ENCODE measurements at places on chromosomes 7 and 10. TPM values are rescaled to one million over a fixed set of nuclear protein-coding genes. Genes with fewer than 3 reads are reported as not detected.

Gene PPP1R3A
- polyA plus RNA-seq, result not detected

Gene CALHM3
- polyA plus RNA-seq, result not detected

Gene PDGFA
- 2.0 TPM for polyA plus RNA-seq

- DNase-seq, result no peak
These were observed 6.7 kb downstream of the PRKAG2 start for GRCh38 chr7:151869968-151870918.

GRCh38 chr10:78269060-78269459 lies 235.4 kb downstream of the RPS24 start:
- no peak for DNase-seq

DNA sequence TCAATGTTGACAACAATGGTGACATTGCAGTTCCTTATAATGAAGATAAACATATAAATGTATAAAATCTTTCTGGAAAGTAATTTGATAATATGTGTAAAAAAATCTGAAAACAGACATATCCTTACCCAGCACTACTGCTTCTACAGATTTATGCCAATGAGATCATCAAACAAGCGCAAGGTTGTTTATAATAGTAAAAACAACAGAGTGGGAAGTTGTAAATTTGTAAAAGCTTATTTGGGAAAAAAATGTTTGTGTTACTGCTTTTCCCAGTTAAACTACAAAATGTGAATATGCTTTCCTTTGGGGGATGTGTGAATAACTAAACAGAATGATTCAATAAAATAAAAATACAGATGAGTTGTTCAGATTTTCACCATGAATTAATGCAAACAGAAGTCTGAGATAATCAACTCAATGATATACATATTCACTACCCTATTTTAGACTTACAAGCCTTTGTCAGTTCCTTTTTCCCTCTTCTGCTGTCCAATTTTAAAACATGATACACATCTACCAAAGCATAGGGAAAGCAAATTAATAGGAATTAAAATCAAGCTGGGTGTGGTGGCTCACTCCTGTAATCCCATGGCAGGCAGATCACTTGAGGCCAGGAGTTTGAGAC lies 82.1 kb downstream of the USP6NL start:
- peak; percentile 6 for DNase-seq

DNA sequence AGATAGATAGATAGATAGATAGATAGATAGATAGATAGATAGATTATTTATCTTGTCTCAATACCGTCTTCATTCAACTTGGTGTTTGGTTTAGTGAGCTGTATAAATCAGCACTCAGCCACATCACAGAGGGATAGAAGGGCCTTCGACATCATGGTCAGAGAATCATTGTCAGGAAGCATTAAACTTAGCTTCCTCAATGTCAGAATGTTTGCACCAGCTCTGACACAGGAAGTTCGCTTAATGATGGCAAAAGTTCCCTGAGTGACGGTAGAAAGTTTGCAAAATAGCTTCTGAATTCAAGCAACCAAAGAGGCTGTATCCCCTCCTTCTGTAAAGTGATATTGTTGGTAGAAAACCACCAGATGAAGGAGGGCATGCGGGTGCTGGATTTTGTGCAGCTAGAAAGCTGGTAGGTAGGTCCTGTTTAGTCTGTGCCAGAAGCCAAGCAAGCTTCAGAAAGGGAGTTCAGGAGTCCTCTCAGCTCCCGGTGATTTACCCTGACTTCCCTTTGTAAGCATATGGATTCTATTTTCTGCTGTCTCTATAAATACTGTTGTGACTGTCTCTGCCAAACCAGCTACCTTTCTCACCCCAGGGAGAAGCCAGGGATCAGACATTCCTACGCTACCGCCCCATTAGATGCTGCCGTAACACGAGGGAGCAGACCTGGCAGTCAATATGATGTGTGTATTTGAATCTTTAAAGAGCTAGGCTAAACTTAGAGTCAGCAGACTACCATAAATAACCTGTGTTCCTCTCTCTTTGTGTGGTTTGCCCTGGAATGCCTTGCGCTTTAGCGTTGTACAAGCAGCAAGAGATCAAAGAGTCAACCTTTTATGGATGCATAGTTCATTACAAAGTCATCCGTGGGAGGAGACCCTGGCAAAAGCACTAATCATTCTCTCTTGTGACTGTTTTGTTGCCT lies 200.5 kb upstream of the KIAA1217 start:
- DNase-seq, result peak; percentile 98

DNA sequence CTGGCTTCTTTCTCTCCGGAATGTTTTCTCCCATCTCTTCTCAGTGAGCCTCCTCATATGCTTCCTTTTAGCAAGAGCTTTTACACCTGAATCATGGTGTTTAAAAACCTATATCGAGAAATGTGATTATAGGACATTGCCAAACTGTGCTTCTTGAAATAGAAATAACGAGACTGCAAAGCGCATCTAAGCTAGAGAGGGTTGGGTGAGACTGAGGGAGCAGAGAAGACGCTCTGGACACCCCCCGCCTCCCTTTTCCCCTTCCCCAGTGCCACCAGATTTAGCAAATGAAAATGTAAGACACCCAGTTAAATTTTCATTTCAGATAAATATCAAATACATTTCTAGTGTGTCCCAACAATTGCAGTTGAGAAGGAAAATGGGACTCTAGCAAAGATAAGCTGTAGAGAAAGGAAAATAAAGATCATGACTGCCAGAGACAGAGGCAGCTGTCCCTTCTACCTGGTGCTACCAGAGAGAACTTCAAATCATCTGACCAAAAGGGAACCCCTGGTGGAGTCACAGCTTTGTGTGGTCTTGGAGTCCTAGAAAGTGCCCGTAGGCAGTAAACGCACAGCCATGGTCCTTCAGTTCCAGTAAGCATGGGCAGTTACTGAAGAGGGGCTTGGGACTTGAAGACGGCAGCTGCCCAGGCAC lies 14.6 kb downstream of the GSDME start:
- DNase-seq, result no peak

DNA sequence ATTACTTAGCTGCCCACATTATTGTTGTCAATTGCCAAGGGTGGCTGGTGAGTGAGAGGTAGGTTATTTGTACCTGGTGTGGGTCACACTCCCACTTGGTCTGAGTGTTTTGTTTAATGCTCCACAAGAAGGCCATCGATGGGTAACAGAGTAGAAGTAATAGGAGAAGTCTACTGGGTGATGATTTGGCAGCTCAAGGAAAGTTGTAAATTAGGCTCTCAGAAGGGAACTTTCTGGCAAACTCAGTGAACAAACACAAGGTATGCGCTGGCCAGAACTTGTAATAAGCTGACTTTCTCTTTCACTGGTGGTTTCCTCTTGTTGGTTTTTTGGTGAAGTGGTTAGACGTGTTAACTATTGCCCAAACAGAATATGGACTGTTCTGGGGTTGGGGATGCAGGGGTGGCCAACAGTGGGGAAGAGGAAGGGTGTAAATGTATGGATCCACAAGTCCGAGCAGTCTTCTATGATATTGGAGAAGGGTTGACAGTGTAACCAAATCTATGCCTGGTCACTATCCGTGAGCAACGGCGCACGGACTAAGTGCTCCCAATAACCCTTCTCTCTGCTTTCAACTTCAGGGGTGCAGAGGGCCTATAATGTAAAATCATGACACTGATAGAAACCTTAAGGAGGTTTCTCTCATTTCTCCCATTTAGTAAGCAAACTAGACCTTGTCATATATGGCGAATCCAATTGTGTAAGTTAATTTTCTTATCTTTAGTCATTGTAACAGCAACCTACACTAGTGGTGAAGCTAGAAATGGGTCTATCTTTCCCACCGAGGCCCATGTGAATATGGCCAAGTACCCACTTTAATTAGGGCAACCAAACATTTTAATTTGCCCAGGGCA lies 212.8 kb downstream of the PTEN start:
- DNase-seq, result peak; percentile 17

DNA sequence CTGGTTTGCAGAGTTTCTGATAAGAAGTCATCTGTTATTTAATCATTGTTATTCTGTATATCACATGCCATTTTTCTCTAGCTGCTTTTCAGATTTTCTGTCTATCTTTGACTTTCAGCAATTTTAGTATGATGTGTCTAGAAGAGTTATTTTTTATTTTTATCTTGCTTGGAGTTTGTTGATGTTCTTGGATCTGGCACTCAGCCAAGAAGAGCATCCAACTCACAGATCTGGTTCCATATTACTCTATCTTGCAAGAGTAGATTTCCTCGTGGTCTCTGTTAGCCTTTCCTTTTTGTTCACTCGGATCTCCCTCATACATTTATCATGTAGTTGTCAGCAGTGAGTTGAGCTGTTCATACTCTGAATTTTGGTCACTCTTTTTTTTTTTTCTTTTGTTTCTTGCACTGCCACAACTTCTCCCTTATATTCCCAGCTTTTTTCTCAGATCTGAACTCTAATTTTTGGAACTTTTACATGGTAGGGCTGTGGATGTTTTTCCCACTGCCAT lies 54.8 kb upstream of the CALCR start:
- no peak for DNase-seq

DNA sequence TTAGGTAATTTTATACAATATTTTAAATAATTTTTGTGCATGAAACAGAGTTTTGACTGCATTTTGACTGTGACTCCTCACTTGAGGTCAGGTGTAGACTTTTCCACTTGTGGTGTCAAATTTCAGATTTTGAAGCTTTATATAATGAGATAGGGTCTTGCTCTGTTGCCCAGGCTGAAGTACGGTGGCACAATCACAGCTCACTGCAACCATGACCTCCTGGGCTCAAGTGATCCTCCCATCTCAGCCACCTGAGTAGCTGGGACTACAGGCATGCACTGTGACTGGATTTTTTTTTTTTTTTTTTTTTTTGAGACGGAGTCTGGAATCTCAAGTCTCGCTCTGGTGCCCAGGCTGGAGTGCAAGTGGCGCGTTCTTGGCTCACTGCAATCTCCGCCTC lies 74.9 kb downstream of the TCF7L2 start:
- no peak for DNase-seq

GRCh38 chr7:48933549-48934085 lies 9.3 kb downstream of the CDC14C start:
- DNase-seq, result peak; percentile 19

DNA sequence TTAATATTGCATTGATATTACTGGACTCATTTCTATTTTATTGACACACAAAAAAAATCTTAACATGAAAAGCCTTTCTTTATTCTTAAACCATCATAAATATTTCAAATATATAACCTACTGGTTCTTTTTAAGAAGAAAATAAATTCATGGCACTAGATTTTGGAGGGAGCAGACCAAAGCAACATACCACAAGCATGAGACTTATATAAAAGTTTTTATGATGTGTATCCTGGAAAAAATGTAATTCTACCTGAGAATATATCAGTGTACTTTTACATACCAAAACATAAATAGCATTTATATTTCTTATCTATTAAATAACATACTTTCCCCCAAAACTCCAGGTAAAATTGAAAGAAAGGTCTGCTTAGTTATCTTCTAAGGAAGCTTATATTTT lies 508.2 kb upstream of the SEMA3D start:
- no peak for DNase-seq

DNA sequence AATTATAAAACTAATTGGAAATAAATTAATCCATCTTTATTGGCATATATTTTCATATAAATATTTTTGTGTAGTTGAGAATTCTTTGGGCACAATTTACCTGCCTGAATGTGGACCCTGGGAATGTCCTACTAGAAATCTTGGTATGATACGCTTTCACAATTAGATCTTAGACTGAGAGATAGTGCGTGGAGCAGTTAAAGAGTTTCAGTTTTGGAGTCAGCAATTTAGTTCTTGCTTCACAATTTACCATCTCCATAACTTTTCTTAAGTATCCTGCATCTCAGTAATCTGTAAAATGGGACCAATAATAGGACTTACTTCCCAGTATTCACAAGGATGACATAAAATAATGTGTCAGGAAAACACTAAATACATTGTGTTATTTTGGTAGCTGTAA lies 2.0 kb downstream of the MTPN start:
- no peak for DNase-seq

DNA sequence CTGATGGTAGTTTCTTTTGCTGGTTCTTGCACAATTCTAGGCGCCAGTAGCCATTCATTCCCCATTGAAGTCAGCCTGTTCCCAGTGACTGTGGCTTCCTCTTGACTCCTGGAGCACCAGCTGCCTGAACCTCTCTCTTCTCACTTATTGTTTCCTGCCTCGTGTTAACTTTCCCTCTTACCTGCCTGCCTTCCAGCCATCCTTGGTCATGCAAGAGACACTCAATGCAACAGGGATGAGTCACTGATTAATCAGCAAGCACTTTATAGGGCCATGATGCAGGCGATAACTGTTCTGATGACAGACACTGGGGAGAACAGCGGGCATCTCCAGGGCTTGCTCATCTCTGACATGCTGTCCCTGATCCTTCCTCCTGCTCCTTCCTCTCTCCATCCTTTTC lies 122.0 kb downstream of the PLCE1 start:
- DNase-seq, result no peak
